ENCODE measurements at places on chromosomes 16 and 17.

GRCh38 chr16:48961546-48961945, 320.1 kb downstream of the CBLN1 start:
- no peak for DNase-seq

DNA sequence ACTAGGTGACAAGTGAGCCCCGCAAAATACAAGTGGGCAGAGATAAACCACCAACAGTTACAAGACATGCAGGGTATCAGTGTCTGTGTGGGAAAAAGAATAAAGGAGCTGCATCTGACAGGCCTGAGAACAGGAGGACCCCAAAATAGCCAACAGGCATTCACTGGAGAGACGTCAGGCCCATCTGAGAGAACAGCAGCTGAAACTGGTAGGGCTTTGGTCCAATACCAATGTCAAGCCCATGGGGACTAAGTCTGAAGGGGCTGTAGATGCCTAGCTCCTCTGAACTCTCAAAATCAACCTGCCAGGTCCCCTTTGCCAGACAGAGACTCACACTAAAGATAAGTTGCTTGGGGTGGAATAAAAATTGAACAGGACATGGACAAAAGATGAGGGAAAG, 30.5 kb upstream of the TANC2 start:
- no peak for DNase-seq

GRCh38 chr16:63372815-63373214, 1336.6 kb upstream of the CDH8 start:
- DNase-seq: no peak

DNA sequence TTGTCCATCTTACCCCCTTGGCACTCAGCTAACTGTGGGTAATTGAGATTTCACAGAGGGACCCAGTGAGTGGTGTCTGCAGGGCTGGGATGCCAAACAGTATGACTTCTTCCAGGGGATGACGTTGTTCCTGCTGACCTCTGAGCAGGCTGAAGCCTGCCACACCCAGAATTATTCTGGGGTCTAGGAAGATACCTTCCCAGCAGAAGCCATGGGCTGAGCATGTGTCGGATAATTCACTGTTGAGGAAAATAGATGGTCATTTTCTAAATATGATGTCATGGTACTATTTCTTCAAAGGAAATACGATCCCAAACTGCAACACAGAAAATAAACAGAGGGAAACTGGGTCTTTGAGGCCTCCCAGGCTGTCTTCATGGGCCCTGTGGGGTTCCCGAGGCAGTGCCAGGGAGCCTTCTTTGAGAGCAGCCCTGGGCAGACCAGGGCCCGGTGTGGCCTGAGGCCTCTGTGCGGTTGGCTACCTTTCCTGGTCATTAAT, 17.4 kb downstream of the WNT9B start:
- no peak for DNase-seq

DNA sequence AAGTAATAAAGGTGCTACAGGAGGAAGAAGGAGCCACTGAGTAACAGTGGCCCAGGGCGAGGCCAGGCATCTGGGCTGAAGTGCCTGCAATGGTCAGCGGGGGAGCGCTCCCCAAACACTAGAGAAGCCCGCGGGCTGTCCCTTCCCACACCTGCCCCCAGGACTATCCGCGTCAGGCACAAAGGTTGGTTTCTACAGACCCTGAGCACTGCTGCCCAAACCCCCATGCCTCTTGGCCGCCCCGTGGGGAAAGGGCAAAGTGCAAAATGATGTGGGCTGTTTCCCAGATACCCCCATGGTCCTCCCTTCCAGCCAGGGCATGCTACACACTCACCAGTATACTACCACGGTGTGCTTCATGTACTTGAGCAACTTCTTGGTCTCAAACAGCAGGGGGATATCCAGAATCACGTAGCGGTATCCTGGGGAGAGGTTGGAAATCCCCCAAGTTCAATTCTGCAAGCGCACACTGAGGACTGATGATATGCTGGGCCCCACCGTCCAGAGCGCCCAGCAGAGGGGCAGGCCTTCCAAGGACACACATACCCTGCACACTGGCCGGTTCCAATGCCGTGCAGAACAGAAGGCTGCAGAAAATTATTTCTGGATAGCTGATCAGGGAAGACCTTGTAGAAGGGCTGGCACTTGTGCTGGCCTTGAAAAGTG, 21.5 kb downstream of the DCAKD start:
- no peak for DNase-seq

GRCh38 chr17:56635641-56636040, 42.1 kb downstream of the NOG start:
- no peak for DNase-seq

GRCh38 chr16:53556521-53556920, 53.5 kb upstream of the AKTIP start:
- DNase-seq: no peak

- no peak for DNase-seq
These were observed 31.0 kb downstream of the MBTPS1 start for GRCh38 chr16:84085773-84086172.

DNA sequence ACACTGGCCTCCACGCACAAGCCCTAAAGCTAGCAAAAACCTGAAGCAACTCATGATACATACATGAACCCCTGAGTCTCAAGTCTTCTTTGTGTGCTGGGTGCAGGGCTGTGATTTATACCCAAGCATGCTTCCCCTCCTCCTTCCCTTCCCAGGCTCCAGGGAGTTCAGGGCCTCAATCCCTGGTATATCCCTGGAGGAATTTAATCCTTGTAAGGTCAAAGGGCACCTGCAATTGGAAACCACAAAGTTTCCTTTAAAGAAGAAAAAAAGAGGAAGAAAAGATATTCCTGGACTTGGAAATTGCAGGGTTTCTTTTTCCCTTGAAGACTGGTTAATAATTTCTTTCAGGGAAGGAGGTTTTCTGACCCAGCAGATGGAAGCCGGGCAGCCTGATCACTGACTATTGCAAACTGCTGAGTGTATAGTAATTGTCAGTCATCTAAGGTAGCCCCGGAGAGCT, 182.3 kb downstream of the AATF start:
- no peak for DNase-seq

DNA sequence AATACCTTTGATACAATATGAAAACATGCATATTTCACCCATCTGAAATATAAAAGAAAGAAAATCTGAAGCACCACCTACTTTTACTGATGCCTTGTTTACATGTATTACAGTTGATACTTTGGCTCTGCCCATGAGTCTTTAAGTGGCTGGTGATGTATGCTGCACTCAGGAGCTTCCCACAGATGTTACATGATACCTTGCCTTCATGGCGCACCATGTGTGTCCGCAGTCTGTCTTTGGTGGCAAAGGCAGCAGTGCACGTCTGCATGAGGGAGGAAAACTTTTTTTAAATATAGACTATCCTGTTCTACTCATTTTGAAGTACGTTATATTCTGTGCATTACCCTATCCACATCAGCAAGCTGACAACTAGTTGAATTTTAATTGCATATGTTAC, 7.5 kb downstream of the VEZF1 start:
- no peak for DNase-seq

- no peak for DNase-seq
These were observed 9.1 kb upstream of the CRISPLD2 start for GRCh38 chr16:84810518-84811273.

DNA sequence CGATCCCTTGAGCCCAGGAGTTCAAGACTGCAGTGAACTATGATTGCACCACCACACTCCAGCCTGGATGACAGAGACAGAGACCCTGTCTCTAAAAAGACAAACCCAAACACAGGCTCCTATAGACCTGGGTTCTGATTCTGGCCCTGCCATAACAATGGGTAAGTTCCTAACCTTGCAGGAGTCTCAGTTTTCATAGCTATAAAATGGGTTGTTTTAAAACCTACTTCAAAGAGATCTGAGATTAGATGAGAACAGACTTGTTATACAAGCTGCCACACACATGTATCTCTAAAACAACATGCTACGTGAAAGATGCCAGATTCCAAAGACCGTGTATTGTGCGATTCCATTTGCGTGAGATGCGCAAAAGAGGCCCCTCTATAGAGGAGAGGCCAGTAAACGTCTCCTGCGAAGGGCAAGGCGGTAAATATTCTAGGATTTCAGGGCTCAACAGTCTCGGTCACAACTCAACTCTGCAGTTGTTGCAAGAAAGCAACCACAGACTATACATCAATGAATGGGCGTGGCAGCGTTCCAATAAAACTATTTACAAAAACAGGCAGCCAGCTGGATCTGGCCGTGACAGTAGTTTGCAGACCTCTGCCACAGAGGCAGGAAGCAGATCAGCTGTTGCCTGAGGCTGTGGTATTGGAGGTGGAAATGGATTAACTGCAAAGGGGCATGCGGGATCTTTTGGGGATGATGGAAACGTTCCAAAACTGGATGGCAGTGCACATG, 5.9 kb downstream of the CORO7 start:
- DNase-seq: no peak

DNA sequence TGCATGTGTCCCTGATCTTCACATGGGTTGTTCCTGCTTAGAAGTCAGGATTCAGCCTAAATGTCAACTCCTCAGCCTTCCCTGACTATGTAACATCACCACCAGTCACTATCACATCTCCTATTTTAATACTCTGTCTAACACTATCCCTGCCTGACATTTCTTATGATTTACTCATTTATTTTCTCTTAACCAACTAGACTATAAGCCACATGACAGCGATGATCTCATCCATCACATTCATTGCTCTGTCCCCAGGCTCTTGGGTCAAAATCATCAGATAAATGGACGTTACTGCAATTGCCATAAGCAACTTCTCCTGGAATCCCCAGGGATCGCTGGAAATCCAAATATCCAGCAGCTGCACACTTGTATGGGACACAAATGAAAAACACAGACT, 15.7 kb downstream of the CDRT4 start:
- no peak for DNase-seq

GRCh38 chr17:19744492-19744891, 3.6 kb downstream of the ALDH3A1 start:
- no peak for DNase-seq

DNA sequence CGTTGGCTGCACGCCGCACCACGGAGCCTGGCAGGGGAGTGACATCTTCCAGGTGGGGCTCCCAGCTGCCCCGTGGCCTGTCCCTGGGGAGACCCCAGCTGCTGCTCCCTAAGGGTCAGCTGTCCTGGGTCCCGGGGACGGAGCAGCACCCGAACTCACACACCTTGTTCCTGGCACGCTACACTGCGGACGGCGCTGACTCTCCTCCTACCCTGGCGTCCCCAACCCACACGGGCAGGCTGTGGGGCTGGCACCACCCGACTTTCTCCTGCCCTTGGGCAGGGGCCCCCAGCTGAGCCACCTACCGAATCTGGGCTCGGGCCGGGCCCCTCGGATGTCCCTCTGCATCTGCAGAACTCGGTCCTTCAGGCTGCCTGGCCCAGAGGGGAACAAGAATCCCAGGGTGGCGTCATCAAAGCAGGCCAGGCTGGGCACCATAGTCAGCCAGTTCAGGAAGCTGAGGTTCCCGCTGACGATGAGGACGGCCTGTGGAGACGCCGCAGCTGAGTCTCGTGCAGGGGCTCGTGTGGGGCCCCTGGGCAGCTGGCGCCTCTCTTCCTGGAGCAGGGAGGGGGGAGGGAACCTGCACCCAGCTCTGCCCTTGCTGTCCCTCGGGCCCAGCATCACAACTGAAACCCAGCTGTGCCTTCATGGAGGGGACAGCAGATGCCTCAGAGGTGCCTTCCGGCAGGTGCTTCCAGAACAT, 70.5 kb upstream of the GNG13 start:
- no peak for DNase-seq

DNA sequence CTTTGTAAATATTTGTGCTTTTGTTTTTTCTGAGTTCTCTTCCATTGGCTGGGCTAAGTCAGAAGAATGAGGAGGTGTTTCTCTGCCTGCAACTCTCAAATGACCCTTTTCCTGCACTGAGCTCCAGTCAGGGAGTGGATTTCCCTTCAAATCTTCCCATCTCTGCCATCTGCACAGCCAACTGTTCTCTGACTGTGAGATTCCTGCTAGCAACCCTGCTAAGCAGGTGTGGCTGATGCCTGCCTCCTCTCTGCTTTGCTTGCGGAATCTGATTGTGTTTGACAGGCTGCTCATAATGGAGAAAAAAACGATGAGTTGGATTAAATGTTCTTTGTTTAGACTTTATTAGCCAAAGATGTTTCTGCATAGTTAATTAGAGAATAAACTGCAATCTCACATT, 519.8 kb downstream of the TMEM114 start:
- no peak for DNase-seq

DNA sequence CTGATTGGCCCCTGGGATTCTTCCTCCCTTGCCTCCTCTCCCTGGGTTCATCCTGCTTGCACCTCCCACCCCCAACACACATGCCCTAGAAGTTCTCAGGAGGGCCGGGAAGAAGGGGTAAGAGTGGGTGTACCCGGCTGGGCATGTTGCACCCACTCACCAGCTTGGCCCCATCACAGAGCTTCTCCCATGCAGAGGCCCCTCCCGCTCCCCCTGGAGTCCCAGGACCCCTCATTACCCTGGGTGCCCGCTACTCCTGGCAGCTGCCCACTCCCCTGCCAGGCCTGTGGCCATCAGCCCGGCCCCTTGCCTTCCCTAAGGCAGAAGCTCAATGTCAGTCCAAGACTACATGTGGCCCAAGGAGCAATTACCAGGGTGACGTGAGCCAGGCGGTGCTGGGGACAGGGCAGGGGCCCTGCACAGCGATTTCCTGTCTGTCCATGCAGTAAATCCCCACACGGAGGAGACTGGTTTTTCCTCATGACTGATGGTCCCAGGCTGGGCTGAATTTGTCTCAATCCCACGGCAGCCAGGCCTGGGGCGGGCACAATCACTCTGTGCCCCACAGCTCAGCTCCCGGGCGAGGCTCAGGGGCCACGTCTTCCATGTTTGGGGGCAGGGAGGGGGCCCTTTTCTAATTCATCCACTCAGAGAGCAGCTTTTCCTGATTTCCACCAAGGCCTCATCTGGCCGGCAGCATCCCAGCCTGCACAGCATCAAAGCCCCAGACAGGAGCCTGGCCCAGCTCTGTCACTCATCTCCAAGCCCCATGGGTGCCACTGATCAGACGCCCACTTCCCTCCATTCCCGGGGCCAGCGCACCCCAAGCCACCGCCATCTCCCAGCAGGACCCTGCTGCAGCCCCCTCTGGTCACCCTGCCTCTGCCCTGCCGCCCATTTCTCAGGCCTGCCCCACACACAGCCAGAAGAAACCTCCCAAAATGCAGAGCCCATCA, 234.7 kb downstream of the KATNIP start:
- DNase-seq: no peak

DNA sequence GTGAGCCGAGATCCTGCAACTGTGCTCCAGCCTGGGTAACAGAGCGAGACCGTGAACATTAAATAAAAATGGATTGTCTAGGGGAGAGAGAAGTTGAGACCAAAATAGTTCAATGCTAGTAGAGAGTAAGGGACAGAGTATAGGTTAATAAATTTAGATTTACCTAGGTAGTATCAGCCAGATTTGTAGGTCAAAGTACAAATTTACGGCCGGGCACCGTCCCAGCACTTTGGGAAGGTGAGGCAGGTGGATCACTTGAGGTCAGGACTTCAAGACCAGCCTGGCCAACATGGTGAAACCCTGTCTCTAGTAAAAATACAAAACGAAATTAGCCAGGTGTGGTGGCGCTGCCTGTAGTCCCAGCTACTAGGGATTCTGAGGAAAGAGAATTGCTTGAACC, 12.2 kb upstream of the BMERB1 start:
- DNase-seq: no peak

GRCh38 chr17:53807286-53807685, 15.4 kb upstream of the KIF2B start:
- DNase-seq: no peak

GRCh38 chr16:53852678-53853077, 148.7 kb downstream of the FTO start:
- DNase-seq: no peak

- no peak for DNase-seq
These were observed 38.1 kb downstream of the LGALS9 start for GRCh38 chr17:27669136-27669535.

- no peak for DNase-seq
These were observed 511.9 kb upstream of the CDH8 start for GRCh38 chr16:62548095-62548494.
